ENCODE measurements at places on chromosomes 1 and 21.

DNA sequence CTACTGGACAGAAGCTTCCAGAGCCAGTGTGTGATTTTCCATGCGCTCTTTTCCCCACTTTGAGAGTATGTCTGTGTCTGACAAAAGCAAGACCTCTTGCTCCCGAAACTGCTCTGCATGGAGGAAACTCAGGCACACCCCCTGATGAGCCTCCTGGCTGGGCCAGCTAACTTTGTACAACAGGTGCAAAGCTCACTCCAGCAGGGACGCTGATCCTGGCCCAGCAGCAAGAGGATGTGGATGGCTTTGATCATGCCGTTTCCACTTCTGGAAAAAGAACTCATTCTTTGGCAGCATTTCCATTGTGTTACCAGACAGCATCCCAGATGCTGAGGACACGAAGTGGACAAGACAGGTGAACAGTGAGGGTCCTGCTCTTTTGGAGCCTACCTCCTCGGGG lies 103.1 kb downstream of the TLR5 start:
- no peak for DNase-seq

- DNase-seq: no peak
These were observed 5.2 kb downstream of the RPL5 start for GRCh38 chr1:92837062-92837461.

GRCh38 chr1:237834048-237834447 lies 56.7 kb downstream of the ZP4 start:
- no peak for DNase-seq

DNA sequence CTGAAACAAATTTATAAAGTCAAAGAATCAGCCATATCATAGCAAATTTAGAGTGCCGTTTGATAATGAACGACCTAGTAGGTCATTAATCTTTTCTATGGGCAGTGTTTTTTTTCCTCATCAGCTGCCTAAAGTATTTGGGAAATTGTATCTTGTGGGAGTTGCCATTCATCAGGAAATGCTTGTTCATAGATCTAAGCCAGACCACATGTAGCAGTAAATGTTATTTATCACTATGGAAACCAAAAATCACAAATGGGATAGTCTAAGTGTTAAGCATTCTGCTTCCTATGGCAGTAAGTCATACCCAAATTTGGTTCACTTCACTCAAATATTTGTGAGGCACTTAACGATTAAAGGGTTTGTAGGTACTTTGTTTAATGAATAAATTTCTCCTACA lies 52.9 kb downstream of the LRRC8D start:
- DNase-seq: no peak

- no peak for DNase-seq
These were observed 16.7 kb downstream of the RGS4 start for GRCh38 chr1:163085904-163086268.

DNA sequence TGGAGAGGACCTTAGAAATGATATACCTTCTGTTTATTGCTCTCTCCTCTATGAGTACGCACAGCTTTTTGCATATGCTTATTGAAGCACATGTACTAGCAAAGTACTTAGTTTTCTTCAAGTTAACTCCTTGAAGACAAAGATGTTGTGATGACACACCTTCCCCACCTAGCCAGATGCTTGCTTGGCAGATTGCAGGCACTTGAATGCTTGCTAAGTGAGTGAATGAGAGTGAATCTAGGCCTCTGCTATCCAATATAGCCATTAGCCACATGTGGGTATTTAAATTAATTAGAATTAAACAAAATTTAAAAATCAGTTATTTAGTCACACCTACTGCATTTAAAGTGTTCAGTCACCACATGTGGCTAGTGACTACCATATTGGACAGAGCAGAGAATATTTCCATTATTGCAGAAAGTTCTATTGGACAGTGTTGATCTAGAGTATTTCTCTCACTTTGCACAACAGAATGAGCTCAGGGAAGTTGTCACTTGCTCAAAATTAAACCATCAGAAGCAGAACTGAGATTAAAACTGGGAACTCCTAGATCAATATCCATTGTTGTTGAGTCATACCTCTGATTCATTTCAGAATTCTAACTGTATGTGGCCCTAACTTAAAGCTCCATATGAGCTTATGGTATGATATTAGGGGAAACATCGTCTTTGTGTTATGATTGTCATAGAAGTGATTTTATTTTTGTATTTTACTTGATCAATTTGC lies 8.6 kb upstream of the EEIG2 start:
- DNase-seq: no peak

GRCh38 chr1:77394166-77394565 lies 112.3 kb downstream of the AK5 start:
- no peak for DNase-seq

DNA sequence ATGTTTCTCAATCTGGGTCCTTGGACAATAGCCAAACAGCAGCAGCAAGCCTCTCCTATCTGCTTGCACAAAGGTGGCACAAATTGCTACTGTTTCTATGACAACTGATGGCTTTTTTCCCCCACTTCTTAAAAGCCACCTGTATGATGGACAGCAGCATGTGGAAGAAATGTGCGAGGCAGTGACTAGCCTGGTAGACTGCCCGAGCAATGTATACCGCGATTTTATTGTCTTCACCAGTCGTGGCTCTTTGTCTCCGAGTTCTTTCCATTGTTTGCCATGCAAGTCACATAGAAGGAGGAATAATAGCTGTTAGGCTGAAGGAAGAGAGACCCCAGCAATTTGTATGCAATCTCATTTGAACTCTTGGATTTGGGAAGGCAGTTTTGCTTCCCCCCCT lies 79.4 kb downstream of the S1PR1 start:
- DNase-seq: no peak

DNA sequence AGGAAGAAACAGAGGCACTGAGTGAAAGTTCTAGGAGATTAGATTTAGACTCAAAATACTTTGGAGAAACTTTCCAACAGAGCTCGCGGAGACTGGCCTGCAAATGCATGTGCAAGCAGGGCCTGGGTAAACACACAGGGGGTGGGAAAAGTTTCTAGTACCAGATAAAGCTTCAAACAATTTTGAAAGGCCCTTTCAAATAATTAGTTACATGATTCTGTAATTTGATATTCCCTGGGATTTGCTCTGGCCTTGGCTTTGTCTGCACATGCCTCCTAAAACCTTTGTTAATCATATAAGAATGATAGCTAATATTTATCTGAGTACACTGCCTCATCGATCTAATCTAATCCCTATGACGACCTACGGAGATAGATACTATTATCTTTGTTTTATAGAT lies 31.3 kb downstream of the VTCN1 start:
- DNase-seq: no peak

DNA sequence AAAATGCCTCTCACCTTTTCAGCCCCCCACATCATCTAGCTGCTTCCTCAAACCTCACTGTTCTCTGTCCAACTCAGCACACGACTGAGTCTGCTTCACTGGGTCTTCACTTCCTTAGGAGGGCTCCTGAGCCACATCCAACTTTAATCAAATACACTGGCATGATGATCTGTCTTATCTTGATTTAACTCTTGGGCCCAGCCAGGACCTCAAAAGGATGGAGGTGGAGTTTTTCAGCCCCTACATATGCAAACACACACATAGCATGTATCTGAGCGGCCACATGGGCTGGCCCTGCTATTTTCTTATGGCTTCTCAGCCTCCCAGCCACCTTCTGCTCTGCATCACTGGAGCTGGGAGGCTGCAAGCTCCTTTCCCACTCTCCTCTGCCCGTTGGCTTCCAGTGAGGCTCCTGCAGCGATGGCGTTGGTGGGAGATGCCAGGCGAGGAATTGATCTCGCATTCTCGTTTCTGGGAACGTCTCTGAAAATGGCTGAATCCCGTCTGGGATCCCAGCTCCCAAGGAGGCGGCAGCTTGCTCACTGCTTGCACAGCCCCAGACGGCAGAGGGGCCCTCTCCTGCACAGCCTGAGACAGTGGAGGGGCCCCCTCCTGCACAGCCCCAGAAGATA lies 1.8 kb upstream of the PRXL2B start:
- no peak for DNase-seq

DNA sequence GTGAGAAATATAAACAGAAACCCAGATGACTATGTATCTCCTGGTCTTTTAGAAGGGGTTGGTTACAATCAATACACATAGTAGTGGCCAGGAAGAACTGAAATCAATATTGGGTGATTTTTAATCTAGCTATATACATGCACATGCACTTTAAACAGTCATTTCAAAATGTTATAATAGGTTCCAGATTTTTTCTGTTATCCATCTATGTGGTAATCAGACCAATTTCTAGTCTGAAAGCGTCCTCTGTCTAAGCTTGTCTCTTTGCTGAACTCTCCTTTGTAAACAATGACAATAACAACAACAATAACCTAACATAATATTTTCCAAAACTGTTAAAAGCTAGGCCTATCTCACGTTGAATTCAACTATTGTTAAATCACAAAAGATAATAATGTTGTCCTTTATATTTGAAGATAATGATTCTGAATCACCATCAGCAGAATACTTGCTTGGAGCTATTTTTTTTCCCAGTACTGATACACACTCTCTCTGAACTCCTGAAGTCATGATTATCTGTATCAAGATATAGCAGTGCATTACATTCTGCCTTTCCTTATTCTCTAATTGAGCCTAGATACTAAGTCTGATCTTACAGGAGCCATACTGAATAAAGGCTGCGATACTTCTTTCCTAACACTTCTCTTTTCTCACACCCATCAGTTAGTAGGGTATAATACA lies 496.8 kb upstream of the ZRANB2 start:
- DNase-seq: no peak

GRCh38 chr21:17660452-17660851 lies 47.8 kb upstream of the BTG3 start:
- DNase-seq: no peak

- no peak for DNase-seq
These were observed 86.0 kb downstream of the DDX20 start for GRCh38 chr1:111841746-111842145.

- DNase-seq: no peak
These were observed 8.1 kb downstream of the GNAI3 start for GRCh38 chr1:109556563-109556962.

DNA sequence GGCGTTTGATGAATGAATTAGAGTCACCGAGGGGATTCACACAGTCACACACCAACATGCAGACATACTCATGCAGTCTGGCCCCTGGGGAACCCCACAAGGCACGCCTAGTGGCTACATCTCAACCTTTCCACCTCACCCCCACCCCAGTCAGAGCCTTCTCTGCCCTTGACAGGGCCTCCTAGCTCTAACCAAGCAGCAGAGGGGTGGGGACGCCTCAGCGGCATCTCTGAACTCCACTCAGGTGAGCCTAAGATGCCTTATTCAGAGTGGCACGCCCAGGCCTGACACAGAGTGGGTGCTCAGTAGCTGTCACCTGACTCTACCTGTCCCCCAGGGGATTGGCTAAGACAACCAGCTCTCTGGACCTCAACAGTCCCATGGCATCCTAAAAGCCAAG lies 3.7 kb upstream of the SDC3 start:
- DNase-seq: peak; percentile 46

- DNase-seq: peak; percentile 86
These were observed at the start of gene DMRTA2 for GRCh38 chr1:50422946-50423669. Gene DMRTA2, minus strand, starts transcription at chr1:50423443. Its CDS starts 1,907 bp downstream, at chr1:50421536.

DNA sequence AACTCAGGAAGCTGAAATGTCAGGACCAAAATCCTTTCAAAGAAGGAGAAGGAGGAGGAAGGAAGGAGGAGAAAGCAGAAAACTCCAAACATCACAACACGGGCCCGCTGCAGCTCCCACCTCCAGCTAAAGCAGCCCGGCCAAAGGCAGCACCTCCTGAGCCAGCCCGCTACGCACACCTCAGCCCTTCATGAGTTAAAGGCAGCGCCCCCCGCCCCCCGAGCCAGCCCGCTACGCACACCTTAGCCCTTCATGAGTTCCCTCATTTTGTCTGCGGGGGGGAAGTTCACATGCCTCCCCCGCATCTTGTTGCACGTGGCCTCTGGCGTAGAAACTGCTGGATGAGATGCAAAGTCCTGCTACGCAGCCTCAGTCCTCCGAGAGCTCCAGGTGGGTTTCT lies 90.7 kb upstream of the ARHGEF16 start:
- DNase-seq: no peak

- no peak for DNase-seq
These were observed 38.5 kb upstream of the BMP8B start for GRCh38 chr1:39827201-39827600.

DNA sequence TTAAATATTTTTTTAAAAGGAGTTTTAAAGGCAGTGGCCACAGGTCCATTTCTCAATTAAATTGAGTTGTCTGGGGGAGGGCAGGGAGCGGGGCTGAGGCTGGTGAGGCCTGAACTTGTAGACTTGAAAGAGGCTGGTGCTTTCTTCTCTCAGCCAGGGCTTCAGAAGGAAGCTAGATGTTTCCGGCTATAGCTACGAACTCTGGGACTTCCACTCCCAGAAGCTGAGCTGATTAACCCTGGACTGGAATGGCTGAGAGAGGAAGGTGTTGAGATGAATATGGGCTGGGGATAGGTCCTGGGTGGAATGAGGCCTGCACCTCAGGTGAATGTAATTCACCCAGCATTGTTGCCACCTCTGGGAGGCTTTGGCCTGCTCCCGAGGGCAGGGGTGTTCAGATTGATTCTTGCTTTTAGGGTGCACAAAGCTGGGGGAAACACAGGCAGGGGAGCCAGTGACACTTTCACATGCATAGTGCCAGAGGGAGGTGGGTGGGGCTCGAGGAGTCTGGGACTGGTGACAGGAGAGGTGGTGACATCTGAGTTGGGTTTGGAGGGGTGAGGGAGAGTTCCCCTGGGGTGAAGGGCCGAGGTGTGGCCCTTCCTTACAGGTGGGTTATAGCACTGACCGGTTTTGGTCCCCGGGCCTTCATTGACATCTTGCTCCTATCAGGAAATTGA lies 18.2 kb downstream of the LDLRAP1 start:
- no peak for DNase-seq

DNA sequence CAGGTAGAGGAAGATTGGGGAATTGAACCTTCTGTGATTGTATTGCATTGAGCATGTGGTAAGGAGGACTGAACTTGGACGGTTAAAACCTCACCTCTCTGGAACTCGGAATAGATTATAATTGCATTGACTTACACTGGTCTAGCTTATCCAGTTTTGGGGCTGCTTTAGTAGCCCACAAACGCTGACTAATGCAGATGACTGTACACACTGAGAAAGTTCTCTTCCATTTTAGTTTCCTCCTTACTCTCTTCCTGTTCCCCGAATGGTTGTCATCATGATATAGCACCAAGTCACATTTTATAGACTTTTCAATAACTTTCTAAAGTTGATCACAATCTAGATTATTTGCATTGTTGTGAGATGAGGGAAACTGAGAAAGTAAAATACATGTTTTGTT lies 78.2 kb downstream of the NFIA start:
- no peak for DNase-seq

GRCh38 chr1:41714638-41715389 lies 203.9 kb downstream of the HIVEP3 start:
- no peak for DNase-seq

DNA sequence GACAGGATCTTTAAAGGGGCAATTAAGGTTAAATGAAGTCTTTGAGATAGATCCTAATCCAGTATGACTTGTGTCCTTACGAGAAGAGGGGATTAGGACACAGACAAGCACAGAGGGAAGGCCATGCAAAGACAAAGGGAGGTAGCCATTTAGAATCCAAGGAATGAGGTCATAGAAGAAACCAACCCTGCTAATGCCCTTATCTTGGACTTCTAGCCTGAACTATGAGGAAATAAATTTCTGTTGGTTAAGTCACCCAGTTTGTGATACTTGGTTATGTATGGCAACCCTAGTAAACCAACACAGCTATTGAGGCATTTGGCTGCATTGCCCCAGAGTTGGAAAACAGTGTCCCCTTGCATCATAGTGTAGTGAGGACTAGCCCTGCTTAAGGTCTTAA lies 121.3 kb downstream of the MAST2 start:
- peak; percentile 50 for DNase-seq

- DNase-seq: no peak
These were observed 15.4 kb upstream of the NASP start for GRCh38 chr1:45568421-45568820.

- DNase-seq: no peak
These were observed 26.6 kb downstream of the KRTAP24-1 start for GRCh38 chr21:30256100-30256499.

Measured in islet precursor cell (in vitro differentiated cells).